NCI-H2227 treated with DMSO at 0.1 percent for 48 hours (cell line): ENCODE measurements at places on chromosomes 11 and 22.

- DNase-seq, result no peak
These were observed 34.6 kb downstream of the SLC6A5 start for GRCh38 chr11:20634044-20634443.

GRCh38 chr11:70158201-70158600 lies 44.9 kb upstream of the FADD start:
- no peak for DNase-seq

DNA sequence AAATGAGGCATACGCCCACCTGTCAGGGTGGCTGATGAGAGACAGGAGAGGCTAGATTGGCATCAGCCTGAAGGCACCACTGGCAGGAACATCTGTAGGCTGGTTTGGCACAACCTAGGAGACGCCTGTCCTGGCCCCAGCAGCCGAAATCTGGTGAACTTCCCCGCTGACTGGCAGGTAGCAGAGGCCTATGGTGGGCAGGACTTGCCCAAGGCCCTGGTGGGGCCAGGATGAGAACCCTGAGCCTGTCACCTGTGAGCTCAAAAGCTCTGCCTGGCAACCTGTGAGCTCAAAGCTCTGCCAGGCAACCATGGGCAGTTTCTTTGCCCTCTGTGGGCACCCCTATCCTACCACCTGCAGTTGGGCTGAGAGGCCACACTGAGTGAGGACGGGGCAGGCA lies 2.5 kb downstream of the DERL3 start:
- no peak for DNase-seq

- DNase-seq, result no peak
These were observed 96.3 kb downstream of the PLEKHA7 start for GRCh38 chr11:16917941-16918340.

- no peak for DNase-seq
These were observed 866 bp downstream of the GP1BB start for GRCh38 chr22:19723983-19724827.

GRCh38 chr11:65498042-65498726 lies 661 bp upstream of the MALAT1 start:
- peak; percentile 67 for DNase-seq

DNA sequence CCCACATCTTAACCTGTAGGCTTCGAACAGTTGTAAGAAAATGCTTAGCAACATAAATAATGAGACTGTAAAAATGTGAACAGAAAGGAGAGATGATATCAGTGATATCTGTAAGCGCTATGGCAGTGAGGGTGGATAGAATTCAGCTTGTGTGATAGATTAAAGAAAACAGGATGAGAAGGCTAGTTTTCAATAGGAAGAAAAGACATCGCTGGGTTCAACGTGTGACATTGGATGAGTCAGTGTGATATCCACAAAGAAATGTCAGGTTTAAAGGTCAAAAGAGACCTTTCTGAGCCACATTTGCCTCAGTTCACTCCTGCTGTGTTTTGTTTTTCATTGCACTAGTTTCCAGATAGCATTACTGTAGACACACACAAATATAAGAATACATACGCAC lies 13.7 kb upstream of the RFPL3 start:
- no peak for DNase-seq

GRCh38 chr11:102560555-102561011 lies 30.0 kb upstream of the MMP7 start:
- no peak for DNase-seq

- DNase-seq, result peak; percentile 23
These were observed 1.9 kb upstream of the ADM start for GRCh38 chr11:10302744-10303557.

GRCh38 chr11:121391914-121392313 lies 60.2 kb upstream of the SORL1 start:
- DNase-seq, result no peak

DNA sequence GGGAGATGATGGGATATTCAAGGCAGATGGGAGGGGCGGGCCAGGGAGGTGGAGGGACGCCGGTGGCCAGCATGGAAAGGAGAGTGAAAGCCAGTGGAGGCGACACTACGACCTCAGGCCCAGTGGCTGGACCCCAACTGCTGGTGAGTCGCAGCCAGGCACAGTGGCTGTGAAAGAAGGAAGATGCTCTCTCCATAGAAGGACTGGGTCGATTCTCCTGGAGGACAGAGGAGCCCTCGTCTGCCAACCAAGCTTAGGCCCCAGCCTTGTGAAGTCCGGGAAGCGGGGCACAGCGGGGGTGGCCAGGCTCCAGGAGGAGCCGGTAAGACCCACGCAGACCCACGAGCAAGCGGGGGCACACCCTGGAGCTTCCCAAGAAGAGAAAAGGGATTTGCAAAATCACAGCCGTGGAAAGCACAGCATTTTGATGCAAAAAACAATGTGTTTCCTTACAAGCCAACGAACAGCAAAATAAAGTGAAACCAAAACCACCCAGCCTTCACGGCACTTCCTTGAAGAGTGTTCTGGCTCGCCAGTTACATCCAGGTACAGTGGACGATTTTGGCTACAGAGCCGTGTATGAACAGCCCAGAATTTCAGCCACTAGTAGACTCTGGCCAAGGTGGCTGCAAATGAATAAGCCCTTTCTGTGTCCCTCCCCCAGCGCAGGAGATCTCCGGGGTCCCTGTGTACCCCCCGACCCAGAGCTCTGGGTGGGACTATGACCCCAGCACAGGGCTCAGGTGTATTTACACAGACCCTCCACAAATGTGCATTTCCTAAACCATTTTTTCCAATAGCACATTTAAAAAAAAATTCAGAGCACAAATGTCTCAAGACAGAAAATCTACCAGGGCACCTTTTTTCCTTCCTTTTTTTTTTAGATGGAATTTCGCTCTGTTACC lies 96.9 kb downstream of the TRMU start:
- no peak for DNase-seq

GRCh38 chr11:34916843-34917770 lies 689 bp downstream of the PDHX start:
- peak; percentile 1 for DNase-seq

DNA sequence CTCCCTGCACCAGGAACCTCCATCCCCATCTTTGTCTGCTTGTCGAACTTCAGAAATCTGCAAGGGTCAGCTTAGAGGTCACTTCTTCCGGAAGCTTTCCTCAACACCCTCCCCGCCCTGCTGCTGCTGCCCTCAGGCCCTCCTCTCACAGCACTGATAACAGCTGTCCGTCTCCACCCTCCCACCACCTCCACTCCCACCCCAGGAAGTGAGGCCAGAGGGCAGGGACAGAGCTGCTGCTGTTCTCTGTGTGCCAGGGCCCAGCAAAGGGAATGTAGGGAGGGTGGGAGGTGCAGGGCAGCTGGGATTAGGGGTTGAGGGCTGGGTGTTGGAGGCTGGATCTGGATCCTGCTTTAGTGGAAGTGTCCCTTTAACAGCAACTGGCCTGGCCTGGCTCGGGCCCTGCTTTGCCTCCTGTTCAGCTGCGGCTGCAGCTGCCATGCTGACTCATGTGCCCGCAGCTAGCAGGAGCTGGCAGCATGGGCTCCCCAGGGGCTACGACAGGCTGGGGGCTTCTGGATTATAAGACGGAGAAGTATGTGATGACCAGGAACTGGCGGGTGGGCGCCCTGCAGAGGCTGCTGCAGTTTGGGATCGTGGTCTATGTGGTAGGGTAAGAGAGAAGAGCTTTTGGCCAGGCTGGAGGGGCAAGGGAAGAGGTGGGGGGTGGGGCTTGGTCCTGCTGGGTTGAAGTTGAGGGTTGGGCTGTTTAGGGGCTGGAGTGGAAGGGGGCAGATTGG lies at the start of gene P2RX6:
TSS of gene P2RX6 (plus strand) at position 440 of the 740 bp plus-strand sequence. CDS start at position 450, 10 bp downstream.
- peak; percentile 81 for DNase-seq

DNA sequence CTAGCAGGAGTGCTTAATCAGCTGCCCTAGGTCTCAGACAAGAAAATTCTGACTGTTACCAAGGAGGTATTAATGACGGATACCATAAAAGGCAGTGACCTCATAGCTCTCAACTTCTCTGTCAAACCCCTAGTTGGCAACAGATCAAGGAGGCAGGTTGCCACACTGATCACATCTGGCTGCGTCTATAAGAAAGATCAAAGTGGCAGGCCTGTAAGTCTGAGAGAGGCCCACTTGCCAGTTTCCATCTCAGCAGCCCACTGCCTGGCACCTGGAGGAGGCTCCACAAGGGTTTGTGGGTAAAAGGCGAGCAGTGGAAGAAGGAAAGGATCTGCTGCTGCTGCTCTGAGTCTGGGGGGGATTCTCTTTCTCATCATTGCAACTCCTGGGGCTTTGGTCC lies 239.6 kb upstream of the MPPED2 start:
- DNase-seq, result no peak

- DNase-seq, result no peak
These were observed 15.6 kb downstream of the ELFN2 start for GRCh38 chr22:37411655-37412054.

DNA sequence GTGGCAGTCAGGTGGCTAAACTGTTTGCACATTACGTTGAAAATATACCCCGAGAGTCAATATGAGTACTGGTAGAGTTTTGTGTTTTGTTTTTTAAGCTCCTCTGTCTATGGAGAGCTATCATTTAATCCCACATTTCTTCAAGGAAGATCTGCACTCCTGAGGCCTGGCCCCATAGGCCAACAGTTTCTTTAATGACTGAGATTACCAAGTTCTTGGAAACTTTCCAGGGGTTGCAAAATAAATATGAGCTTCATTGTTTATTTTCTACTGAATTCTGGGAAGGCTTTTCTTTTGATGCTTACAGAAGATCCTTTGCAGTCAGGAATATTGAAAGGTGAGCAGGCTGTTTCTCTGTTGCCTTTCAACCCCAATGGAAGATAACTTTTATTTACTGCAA lies 452.0 kb downstream of the JRKL start:
- no peak for DNase-seq

DNA sequence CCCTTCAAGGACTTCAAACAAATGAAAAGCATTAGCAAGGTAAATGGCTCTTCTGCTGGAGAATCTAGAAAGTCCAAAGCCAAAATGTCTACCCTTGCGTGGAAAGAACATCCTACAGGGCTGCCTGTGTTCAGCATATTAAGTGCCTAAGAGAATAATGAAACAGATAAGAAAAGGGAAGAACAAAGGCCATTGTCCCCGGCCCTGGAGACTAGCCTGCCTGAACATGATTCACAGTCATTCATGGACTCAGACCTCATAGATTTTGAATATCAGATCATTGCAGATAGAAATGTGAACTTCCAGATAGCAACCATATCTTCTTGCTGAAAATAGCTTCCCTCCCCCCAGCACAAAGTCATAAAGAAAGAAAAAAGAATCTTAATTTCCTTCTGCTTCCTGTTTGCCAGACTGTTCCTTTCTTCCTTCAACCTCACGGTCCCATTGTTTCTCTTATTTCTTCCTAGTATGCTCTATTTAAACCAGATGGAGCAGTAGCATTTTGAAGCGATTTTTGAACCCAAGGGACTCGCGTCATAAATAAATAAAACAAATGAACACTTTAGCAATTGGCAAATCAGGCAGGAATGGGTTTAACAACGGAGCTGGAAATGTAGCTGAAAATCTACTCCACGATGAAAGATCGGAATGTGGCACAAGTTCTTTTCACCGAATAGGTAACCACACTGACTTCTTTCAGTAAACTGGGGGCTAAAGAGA lies 408.2 kb upstream of the CCDC90B start:
- no peak for DNase-seq
